ENCODE measurements at places on chromosomes 16 and 17.

DNA sequence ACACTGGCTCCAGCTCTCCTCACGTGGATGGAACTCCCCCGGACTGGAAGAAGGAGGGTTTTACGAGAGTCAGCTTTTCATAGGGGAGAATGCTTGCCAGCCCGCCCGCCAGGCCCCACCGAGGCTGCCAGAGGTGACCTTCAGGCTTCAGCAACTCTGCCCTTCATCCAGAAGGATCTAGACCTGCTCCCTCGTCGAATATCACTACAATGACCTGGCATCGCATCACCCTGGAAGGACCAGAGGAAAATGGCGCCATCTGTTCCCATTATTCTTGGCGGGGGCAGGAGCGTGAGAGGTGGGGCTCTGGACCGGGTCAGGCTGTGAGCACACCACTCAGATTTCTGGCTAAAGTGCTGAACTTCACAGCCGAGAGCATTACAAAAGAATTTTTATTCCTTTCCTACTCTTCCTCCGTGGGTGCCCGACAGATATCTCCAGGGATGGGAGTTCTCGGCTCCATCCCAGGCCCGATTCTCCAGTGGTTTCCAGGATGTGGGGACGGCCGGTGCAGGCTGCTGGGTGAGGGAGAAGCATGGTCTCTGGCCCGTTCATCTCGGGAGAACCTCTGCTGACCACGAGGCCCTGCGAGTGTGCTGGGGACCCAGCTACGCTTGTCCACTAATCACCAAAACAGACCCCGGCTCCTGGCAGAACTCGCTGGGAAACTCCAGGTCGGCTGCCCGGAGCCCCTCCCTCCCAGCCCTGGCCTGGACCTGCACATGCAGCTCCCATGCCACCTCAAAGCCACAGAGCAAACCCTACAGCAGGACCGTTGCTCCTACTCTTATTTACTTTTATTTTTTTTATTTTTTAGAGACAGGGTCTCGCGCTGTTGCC, 36.8 kb upstream of the ZNF469 start:
- no peak for DNase-seq

GRCh38 chr16:48176635-48177408, 21.0 kb upstream of the ABCC12 start:
- no peak for DNase-seq

DNA sequence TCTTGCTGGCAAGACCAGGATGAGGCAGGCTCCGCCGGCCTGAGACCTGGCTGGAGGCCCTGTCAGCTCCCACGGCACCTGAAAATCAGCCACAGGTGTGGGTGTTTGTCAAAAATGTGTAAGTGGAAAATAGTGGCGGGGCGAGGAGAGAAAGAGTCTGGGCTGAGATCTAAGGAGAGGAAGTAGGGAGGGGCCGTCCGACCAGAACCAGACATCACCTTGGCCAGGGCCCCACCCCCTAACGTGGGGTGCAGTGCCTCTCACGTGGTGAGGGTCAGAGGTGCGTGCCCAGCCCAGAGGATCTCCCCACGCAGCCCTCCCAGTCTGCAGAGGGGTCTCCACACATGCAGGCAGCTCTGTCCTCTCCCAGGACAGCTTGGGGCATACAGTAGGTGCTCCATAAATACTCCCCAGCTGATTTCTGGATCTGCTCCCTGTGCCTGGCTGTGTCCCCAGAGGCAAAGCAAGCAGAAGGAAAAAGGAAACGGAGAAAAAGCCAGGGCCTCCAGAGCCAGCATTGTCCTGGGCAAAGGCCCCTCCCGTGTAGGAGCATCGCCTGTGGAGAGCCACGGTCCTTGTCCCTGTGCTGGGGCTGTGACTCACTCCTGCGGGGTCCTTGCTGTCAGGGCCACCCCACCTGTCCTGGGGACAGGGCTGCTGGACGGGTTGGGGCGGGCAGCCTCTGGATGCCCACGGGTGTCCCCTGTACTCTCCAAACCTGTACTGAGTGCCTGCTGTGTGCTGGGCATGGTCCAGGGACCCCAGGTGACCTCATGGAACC, 16.7 kb downstream of the ZFPM1 start:
- DNase-seq: no peak

DNA sequence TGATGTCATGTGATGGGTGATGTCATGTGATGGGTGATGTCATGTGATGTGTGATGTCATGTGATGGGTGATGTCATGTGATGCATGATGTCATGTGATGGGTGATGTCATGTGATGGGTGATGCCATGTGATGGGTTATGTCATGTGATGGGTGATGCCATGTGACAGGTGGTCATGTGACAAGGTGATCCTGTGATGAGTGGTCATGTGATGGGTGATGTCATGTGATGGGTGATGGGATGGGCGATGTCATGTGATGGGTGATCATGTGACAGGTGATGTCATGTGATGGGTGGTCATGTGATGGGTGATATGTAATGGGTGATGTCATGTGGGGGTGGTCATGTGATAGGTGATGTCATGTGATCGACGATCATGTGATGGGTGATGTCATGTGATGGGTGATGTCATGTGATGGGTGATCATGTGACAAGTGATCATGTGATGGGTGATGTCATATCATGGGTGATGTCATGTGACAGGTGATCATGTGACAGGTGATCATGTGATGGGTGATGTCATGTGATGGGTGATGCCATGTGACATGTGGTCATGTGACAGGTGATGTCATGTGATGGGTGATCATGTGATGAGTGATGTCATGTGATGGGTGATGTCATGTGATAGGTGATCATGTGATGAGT, 17.2 kb downstream of the CD300LB start:
- DNase-seq: peak; percentile 13

- DNase-seq: no peak
These were observed 231.1 kb upstream of the SALL1 start for GRCh38 chr16:51382211-51382610.

GRCh38 chr16:17696616-17697015, 225.9 kb upstream of the XYLT1 start:
- no peak for DNase-seq

DNA sequence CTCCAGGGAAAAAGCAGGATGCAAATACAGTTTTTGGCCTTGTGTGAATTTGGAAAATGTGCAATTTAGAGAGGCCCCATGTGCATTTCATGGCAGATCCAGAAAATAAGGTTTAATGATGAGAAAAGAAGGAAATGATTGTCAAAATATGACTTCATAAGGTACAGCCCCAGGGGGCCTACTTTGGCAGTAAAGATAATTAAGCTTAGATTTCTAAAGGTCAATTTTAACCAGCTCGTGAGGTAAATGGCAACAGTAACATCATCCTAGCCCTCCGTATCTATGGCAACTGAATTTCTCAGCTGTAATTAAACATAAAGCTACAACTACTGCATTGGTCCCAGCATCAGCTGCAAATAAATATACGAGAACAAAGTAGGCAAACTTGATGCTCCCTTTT, 30.0 kb upstream of the PRSS54 start:
- no peak for DNase-seq

- no peak for DNase-seq
These were observed 16.7 kb upstream of the TOB1 start for GRCh38 chr17:50882851-50883250.

- no peak for DNase-seq
These were observed 64.8 kb downstream of the CMIP start for GRCh38 chr16:81509404-81509803.

- DNase-seq: no peak
These were observed 12.7 kb downstream of the SEC14L1 start for GRCh38 chr17:77153472-77153871.

- no peak for DNase-seq
These were observed 7.7 kb upstream of the COL1A1 start for GRCh38 chr17:50209133-50209471.

DNA sequence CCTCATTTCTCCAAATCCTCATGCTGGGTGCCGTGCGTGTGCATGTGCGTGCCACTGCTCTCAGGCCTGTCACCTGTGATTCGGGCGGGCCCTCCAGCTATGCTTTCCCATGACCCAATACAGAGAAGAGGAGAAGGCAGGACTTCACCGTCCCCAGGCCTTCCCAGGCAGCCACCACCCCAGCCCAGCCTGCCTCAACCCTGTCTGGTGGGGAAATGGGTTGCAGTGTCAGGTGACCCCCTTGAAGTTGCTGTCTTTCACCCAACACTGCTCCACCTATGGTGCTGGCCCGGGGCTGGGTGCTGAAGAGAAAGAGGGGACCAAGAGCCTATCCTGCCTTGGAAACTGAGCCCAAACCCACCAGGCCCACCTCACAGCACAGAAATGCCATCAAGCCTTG, 94.7 kb downstream of the GOSR1 start:
- no peak for DNase-seq

DNA sequence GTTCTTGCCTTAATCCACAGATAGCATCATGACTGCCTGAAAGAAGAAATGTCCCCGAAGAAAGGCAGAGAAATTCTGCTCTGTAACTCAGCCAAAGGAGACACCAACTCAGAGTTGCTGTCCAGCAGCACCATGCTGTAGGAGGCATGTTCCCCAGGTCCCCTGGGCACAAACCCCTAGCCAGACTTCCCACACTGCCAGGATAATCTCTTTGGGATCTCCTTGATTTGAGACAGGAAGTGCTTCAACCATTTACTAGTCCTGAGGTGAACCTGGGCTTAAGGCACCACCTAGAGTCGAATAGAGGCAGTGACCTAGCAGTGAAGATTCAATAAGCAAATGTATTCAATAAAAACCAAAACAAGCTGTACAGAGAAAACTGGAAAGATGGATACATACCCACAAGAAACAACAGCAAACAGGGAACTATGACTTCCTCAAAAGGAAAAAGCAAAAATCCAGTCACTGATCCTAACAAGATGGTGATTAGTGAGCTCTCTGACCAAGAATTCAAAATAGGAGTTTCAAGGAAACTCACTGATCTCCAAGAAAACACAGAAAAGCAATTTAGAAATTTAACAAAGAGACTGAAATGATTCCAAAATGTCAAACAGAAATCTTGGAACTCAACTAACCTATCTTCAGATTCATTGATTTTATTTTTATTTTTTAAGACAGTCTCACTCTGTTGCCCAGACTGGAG, 5.7 kb downstream of the OR4D2 start:
- no peak for DNase-seq

DNA sequence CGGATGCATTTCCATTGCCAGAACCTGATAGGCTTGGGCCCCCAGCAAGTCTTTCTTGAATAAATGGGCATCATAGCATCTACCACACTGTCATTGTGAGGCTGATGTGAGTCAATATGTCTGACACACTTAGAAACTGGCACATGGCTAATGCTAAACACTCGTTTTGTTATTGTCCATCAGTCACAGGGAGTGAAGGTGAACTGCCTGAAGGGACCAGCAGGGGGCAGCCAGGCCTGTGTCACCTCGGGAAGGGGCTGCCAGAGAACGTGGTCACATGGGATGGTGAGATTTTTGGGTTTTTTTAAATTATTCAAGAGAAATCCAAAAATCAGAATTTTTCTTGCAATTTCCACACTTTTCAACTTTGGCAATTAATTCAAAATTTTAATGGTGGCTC, 831 bp upstream of the RCVRN start:
- DNase-seq: no peak

DNA sequence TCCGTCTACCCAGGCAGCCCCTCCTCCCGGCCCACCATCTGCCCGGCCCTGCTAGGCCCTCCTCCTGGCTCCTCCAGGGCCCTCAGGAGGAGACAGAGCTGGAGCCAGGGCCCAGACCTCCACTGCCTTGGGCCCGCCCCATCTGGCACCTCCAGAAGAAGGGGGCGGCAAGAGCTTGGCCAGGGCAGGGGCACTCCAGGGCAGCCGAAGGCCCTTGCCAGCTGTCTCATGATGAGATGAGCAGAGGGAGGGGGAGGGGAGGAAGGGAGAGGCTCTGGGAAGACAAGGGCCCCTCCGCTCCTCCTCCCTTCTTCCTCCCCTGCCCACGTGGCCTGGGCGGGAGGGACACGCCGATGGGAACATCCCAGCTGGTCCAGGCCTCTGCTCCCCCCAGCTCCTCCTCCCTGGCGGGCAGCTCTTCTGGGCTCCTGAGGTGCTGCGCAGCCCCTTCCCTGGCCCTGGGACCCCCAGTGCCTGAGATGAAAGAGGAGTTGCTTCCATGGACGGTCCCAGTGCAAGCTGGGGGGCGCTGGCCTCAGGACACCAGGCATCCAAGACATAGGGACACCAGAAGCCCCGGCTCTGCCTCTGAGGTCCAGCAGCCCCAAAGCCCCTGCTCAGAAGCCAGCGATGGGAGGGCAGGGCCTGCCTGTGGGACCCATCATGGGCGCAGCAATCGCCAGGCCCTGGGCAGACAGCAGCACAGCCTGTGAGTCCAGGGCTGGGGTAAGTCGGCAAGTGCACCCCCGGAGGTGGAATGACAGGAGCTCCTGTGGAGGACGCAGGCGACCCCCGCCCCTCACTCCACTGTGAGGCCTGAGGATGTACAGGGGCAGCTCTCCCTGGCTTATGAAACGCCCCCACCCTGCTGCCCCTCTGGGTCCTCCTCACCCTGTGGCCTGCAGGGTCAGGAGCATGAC, 23.6 kb upstream of the ENPP7 start:
- DNase-seq: no peak

DNA sequence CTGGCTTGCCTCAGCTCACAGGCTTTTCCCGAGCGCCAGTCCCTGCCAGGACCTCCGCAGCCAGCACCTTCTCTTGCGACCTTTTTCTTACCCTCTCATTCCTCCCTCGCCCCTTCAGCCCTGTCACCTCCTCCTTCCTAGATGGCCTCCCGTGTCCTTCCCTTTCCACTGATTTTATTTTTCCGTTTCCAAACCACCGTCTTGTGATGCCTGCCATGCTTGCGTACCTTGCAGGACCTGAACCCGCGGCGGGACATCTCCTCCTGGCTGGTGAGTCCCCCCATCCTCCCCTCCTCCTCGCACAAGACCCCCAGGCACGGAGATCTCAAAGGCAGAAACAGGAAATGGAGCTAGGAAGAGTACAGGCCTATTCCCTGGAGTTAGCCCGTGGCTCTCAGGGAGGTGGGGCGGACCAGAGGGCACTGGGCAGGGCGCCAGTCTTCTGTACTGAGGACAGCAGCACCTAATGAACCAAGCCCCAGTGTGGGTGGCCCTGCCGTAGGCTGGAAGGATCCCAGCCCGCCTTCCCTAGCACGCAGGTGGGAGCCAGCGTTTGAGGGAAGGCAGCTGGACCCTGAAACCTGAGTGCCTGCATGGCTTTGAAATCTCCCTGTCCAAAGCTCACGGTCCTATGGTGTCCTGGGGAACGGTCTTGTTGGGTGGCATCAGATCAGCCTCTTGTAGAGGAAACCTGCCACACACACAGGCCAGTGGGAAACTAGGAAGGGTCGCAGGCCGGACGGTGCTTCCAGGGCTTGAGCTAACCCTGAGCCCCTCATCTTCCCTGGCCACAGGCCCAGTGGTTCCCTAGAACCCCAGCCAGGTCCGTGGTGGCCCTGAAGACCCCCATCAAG, 612 bp downstream of the CISD3 start:
- no peak for DNase-seq

- DNase-seq: no peak
These were observed 8.6 kb upstream of the METTL9 start for GRCh38 chr16:21590796-21591195.

- no peak for DNase-seq
These were observed 444.6 kb downstream of the MAF start for GRCh38 chr16:79155904-79156303.

DNA sequence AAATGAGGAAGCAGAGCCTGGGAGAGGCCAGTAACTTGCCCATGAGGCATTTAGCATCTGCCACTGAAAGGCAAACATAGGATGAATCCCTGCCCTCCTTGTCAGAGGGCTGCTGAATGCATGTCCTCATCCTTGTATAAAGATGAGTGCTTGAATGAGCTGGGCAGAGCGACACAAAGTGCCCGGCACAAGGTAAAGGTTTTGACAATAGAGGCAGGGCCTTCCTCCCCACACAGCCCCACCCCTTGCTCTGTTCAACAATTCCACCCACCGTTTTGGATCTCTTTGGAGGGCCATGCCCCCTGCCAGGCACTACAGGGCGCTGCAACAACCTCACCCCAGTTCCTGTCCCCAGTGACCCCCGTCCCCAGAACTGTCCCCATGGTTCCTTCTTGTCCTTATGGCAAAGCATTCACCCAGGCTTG, 1.4 kb upstream of the KRT19 start:
- DNase-seq: no peak

Measured in right lung (tissue), 10 donors.